ENCODE measurements at places on chromosomes 2 and 18.

- DNase-seq = no peak
These were observed 294.2 kb upstream of the HNMT start for GRCh38 chr2:137670111-137670510.

- peak; percentile 75 for DNase-seq
These were observed 75.8 kb upstream of the SLC1A4 start for GRCh38 chr2:64913357-64913869.

DNA sequence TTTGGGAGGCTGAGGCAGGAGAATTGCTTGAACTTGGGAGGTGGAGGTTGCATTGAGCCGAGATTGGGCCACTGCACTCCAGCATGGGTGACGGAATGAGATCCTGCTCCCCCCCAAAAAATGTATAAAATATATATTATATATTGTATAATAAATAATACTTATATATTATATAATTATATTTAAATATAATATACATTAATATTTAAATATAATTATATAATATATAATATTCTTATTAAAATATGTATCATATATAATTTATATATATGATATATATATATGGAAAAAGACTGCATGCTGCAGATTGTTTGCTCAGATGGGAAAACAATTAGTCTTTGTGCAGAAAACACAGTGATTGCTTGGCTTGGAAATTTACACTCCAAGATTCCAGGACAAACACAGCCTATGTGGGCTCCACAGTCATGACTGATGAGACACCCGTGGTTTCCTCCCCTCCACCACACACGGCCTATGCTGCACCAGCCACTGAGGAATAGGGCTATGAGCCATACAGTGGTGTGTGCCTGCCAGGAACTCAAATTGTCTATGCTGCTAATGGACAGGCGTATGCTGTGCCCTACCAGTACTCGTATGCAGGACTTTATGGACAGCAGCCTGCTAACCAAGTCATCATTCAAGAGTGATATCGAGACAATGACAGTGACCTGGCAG, 30.0 kb downstream of the PMAIP1 start:
- DNase-seq = no peak

DNA sequence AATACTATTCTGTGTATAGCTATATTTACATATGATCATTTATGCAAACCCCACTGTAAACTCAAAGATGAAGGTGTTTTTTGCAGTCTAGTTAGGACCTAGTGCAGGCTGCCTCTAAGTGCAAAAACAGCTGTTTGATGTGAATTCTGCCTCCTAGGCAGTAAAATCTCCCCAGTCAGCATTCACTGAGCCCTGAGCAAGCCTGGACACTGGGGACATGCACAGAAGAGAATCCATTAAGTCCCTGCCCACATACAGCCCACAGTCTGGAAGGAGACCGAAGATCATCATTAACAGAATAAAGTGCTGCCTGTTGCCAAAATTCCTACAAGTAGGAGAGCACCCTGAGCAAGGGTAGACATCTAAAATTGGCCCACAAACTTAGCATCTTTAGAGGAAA, 14.4 kb upstream of the BIN1 start:
- no peak for DNase-seq

- DNase-seq = no peak
These were observed 103.4 kb upstream of the MSH2 start for GRCh38 chr2:47299555-47299954.

DNA sequence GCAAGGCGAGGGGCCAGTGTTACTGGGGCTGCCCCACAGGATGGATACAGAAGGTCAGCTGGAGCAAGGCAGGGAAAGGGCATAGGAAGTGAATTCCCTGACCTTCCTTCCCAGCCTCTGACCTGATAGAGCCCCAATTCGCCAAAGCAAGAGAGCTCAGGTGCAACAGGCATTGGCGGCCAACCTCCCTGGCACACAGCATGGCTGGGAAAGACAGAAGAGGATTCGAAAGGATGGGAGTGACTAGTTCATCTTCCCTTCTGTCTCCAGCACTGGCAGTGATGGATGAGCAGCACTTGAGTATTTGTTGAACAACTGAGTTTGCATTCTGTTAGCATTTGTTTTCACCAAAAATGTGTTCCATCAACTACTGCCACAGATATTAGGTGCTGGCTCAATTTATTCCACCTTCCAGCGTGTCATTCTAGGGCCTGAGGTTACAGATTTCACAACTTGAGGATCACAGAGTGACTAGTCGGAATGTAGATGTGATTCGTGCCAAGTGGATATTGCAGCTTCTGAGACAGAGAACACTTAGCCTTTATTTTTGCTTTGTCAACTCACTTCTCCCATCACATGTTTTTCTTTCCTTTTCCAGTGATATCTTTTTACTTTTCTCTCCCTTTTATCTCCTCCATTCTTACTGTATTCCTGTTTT, 6.2 kb downstream of the COPS8 start:
- no peak for DNase-seq

- no peak for DNase-seq
These were observed 42.3 kb downstream of the STPG4 start for GRCh38 chr2:47112665-47113435.

- DNase-seq = no peak
These were observed 18.5 kb downstream of the B3GNT7 start for GRCh38 chr2:231413921-231414476.

- no peak for DNase-seq
These were observed 19.0 kb downstream of the SNED1 start for GRCh38 chr2:241017228-241017940.

DNA sequence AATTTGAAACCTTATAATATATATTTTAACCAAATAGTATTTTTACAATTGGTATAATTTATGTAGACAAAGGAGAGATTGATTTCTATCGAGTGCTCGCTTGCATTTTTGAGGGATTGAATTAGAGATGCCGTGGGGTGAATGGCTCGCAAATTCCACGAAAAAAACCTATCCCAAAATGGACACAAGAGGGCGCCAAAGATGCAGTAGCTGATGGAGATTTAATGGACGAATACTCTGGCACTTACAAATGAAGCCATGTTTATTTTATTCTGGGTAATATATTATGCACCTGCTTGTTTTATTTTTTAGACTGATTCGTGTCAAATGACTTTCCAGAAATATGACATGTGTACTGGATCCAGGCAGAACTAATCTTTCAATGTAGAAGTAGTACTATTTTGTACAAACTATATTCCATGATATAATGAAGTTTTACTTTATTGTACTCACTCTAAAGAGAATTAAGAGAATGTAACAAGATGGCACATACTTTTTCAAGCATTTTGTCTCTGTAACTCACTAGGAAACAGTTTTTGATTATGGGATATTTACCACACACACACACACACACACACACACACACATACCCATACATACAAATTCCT, 505.4 kb downstream of the PLCL1 start:
- DNase-seq = peak; percentile 62

DNA sequence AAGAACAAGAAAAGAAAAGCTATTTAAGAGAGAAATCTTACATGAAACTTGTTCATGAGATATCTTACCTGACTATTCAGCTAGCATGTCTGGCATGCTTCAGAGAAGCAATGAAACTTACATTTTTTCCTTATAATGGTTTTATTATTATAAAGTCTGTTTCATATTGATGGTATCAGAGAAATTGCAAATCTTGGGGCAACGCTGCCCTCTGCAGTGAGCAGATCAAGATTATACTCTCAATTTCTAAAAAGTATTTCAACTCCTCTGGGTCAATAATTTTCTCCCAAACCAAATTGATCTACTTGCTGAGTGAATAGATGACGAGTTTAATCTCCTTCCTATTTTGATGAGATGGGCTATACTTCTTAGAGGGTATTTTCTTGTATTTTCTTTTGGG, 235.6 kb downstream of the NUP35 start:
- no peak for DNase-seq

- no peak for DNase-seq
These were observed 177.9 kb downstream of the ANTXR1 start for GRCh38 chr2:69190743-69191404.

DNA sequence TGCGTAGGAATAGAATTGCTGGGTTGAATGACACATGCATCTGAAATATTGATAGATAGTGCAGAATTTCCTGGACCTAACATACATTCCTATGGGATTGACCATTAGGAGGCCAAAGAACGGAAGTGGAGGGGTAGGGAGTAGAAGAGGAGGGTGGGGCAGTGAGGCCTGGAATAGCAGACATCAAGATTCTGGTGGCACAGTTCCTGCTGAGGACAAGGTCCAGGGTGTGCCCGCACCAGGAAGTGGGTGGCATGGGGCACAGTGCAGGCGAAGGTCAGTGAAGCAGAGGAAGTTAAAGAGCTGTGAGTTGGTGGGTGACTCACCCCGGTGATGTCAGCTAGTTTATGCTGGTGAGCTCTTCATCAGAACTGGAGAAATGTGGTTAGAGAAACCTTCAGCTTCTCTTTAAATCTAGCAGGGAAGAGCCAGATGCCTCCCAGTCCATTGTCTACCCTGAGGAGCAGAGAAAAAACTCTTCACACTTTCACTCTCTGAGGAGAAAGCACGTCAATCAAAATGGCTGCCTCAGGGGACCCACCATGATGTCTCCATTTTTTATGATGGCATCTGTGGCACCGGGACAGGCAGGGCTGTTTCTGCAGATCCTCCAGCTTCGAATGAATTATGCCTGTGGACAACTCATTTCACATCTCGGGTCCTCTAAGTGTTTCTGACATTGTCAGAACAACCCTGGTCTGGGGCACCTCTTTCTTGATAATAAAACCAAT, 55.9 kb upstream of the CTLA4 start:
- no peak for DNase-seq

- no peak for DNase-seq
These were observed 77.3 kb downstream of the KCTD1 start for GRCh38 chr18:26471027-26471426.

- no peak for DNase-seq
These were observed 303.3 kb upstream of the GULP1 start for GRCh38 chr2:187988348-187988747.

DNA sequence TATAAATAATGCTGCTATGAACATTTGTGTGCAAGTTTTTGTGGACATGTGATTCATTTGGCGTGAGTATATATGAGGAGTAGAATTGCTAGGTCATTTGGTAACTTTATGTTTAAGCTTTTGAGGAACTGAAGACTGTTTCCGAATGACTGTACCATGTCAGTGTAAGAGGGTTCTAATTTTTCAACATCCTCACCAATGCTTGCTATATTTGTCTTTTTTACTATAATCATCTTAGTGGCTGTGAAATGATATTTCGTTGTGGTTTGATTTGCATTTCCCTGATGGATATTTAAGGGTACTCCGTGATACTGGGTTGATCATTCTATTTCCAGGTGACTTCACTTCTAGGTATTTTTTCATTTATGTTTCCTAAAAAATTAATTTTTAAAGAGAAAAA, 241.1 kb downstream of the BCL2 start:
- no peak for DNase-seq

DNA sequence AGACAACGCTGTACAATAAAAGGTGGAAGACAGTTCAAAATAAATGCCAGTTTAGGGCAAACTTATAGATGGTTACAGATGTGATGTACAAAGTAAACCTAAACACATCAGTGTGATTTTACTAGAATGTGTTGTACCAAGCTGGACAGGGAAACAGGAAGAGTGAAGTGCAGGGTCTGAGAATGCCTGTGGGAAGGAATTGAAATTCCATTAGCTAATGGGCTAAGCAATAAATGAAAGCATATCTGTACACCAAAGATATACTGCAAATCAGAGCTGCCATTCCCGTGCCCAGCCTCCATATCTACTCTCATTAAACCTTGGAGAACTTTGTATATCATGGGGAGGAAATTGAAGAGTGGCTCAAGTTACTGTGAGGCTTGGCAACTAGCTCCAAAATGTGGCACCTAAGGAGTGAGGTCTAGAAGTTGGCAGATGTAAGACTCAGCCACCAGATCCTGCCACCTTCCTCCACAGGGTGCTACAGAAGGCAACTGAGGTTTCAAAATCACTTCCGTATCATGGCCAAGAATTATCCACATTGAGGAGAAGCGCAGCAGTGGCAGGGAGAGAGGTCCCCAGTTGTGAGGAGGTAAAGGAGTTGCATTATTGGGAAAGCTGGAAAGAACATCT, 277.8 kb downstream of the TCF4 start:
- no peak for DNase-seq

GRCh38 chr18:4040391-4041092, 414.6 kb downstream of the DLGAP1 start:
- DNase-seq = no peak

- DNase-seq = no peak
These were observed 10.8 kb downstream of the SIX3 start for GRCh38 chr2:44952143-44952805.

GRCh38 chr2:45085487-45085886, 76.2 kb upstream of the SIX2 start:
- DNase-seq = no peak

DNA sequence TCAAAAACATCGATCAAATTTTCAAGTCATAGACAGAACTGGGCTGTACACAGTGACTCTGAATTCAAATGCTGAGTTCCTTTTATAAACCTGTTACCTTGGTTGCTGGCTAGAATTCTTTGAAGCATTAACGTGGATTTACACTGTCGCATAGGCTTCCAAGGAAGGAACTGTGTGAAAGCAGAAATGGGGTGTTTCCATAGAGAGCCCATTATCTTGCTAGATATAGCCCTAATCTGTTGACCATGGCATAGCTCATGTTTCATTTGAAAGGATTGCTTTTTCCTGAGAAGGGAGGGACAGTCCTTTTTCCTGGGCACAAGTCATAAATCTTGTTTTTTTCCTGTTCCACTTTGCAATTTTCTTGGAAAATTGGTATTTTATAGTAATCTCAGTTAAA, 73.8 kb upstream of the NEUROD1 start:
- no peak for DNase-seq

- DNase-seq = no peak
These were observed 2.6 kb downstream of the ANKRD44 start for GRCh38 chr2:197307933-197308521.

DNA sequence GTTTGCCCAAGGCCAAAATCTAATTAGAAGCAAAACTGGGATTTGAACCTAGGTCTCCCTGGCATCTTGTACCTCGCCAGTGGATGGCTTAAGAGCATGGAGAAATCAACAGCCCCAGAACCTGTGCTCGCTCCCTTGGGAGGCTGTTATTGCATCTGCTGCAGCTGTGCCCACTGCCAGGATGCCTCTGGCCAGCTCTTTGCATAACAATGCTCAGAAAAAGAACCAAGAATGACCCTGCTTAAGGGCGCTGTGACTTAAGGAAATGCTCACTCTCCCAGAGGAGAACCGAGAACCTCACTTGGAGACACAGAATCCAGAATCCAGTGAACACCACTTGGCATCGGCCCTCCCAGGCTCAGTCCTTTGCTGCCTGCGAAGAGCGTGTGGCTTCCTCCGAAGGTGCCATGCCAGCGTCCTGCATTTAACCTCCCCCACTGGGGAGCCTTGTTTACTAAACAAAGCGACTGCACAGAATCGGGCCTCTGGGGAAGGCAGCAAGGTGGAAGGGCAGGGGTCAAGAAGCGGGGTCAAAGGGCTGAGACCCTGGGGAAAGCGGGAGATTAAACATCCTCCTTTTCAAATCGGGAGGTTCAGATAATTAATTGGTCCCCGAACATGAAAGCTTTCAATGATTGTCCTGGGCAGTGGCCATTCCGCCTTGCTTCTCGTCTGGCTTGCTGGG, 71.0 kb upstream of the BOD1L2 start:
- no peak for DNase-seq

DNA sequence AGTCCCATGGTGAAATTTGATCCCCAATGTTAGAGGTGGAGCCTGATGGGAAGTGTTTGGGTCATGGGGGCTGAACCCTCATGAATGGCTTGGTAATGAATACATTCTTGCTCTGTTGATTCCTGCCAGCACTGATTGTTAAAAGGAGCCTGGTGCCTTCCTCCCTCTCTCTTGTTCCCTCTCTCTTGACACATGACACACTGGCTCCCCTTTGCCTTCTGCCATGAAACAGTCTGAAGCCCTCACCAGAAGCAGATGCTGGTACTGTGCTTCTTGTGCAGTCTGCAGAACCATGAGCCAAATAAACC, 30.6 kb upstream of the EPC2 start:
- DNase-seq = peak; percentile 21

GRCh38 chr2:234405462-234405861, 91.4 kb downstream of the ARL4C start:
- DNase-seq = no peak
